ENCODE measurements at places on chromosomes 4 and X.

GRCh38 chr4:108779958-108780357 lies 17.1 kb upstream of the ETNPPL start:
- DNase-seq = no peak

DNA sequence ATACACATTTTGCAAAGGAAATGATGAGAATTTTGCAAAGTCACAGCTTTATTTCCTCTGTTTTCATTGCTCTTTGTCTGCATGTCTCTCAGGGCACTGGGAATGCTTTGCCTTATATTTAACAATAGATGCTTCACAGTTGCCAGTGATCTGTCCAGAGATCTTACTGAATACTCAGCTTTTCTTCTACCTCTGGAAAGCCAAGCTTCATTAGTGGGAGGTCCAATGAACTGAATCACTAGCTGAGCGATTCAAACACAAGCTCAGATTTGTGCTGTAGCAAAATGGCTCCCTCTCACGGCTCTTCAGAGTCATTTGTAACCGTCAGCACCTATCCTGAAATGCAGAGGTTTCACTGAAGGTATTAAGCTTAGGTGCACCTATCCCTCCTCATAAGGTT lies 138.9 kb downstream of the DCLK2 start:
- DNase-seq = peak; percentile 16

GRCh38 chr4:141395246-141395830 lies 174.6 kb downstream of the ZNF330 start:
- DNase-seq = no peak

- DNase-seq = no peak
These were observed 88.9 kb downstream of the RTL5 start for GRCh38 chrX:72042852-72043248.

- peak; percentile 93 for DNase-seq
These were observed 155.1 kb downstream of the SHROOM3 start for GRCh38 chr4:76589872-76590797.

GRCh38 chr4:153375303-153375702 lies 30.8 kb downstream of the MND1 start:
- DNase-seq = no peak

GRCh38 chr4:175646802-175647201 lies 165.3 kb downstream of the GPM6A start:
- no peak for DNase-seq

GRCh38 chr4:56409511-56410090 lies 22.3 kb upstream of the AASDH start:
- no peak for DNase-seq

DNA sequence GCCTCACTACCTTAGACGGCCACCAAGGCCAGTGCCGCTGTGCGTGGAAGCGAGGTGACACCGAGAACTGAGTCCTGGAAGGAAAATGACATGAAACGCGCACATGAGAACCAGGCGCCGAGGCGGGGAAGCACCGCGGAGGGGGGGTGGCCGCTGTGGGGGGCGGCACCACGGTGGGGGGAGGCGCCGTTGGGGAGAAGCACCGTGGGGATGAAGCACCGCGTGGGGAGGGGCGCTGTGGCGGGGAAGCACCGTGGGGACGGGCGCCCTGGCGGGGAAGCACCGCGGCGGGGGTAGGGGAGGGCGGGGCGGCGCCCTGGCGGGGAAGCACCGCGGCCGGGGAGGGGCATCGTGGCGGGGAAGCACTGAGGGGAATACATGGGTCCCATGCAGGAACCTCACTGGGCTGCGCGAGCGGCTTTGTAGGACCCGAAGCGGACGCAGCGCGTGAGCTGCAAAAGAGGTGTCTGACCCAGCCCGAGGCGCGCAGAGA lies 28.0 kb downstream of the PPP2R3B start:
- DNase-seq = no peak

- no peak for DNase-seq
These were observed 20.4 kb upstream of the TBC1D14 start for GRCh38 chr4:6889101-6889735.

DNA sequence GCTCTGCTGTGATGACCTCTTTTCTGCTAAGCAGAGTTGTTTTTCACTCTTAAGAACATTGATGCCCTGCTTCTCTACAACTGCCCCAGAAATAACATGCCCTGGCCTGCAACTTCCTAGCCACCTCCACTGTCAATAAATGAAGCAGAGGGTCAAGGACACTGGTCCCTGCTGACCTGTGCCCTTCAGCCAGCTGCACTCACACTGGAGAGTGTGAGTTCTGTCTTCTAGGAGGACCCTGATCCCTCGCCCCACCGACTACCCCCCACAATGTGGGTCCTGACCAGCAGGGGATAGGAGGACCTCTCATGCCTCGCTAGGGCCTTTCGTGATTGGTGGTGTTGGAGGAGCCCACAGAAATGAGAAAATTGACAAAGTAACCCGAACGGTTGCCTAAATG lies 408.1 kb upstream of the GALNT7 start:
- DNase-seq = no peak

- DNase-seq = no peak
These were observed 95.5 kb downstream of the NSUN7 start for GRCh38 chr4:40845154-40845835.

DNA sequence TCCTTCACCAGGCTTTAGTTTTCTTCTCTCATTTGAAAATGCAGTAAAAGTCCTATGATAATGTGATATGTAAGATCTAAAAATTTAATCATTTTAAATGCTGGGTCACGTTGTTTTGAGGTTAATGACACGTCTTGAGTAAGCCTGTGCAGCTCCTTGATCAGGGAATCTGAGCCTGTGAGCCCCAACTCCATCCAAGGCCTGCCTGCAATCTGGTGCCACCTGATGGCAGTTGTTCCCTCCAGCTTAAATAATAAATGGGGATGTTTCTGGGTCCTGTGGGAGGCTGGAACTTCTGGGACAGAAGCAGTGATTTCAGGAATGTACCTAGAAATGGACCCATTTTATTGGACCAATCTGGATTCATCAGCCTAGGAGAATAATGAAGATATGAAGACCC lies 455.4 kb upstream of the ADGRL3 start:
- peak; percentile 10 for DNase-seq

- no peak for DNase-seq
These were observed 7.9 kb upstream of the SLC25A43 start for GRCh38 chrX:119391279-119391678.

GRCh38 chrX:141941234-141941633 lies 37.5 kb downstream of the MAGEC1 start:
- DNase-seq = no peak

DNA sequence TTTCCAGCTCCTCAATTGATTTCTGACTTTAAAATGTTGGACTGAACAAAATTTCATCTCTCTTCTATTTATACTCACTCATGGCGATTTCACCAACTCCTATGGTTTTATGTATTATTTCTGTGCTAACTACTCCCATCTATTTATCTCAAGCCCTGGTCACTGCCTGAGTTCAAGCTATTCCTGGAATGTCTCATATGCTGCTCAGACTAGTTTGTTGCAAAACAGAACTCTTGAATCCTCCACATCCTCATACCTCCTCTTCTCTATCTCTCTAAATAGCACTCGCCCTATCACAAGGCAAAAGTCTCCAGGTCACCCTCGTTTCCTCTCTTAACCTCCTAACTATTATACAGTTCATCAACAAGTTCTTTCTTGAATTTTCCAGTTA lies 19.0 kb upstream of the DDX60 start:
- no peak for DNase-seq

GRCh38 chr4:37244583-37245390 lies at the start of gene NWD2:
NWD2 (plus strand) TSS chr4:37244743; CDS start chr4:37245068, 325 bp downstream.
- DNase-seq = peak; percentile 58

GRCh38 chr4:3878678-3879077 lies 112.5 kb downstream of the ADRA2C start:
- no peak for DNase-seq

GRCh38 chr4:154164931-154165839 lies 326.4 kb downstream of the DCHS2 start:
- no peak for DNase-seq

DNA sequence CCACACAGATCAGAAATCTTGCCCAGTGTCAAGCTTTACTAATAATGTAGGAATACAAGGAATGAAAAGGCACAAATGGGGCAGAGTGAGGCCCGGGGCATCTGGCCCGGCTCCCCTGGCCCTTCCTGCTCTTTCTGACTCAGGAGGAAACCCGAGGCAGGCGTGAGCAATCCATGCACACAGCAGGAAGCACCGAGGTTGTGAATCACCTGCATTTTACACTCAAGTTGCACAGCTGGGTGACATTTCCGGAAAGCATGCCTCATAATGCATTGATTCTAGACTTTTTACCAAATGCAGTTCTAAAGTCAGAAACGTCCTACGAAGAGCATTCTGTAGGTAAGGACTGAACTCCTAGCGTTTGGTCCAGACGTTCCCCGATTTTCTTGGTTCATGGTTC lies 38.9 kb downstream of the PRIMPOL start:
- peak; percentile 71 for DNase-seq

DNA sequence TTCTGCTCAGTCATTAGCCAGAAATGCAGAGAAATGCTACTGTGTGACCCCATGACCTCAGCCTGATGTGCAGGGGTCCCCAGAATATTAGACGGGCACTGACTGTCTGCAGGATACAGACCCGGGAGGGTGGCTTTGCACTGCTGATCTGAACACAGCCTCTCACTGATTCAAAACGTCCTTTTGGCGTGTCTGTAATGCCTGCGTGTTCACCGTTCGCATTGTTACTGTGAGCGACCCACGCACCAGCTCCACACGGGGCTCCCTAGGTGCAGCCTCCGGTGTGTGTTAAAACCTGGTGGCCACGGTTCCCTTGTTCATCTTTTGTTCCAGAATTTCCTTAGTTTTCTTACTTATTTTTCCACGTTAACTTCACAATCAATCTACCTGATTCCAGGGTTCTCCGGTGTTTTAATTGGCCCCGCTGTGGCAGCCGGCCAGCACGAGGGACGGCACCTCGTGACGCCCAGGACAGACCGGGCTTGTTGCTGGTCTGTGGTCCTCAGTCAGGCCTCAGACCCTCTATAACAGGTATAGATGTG lies 32.0 kb upstream of the SPON2 start:
- DNase-seq = no peak

DNA sequence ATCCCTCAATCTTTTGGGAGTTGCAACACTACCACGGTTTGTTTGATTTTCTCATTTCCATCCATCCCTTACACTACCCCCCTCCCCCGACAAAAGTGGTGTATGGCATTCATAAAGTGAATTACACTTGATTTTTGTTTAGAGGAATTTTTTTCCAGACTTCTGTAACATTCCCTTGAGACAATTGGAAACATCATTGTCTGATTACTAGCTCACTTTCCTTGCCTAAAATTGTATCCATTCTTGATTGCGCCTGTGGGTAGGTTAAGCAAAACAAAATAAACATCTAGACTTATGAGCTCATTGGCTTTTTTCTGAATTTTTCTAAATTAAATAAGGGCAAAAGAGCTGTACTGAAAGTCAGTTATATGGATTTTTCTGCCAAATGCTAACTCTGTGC lies 3.5 kb downstream of the GPC3 start:
- DNase-seq = no peak

GRCh38 chrX:153592091-153592833 lies 6.7 kb downstream of the CCNQ start:
- no peak for DNase-seq

- DNase-seq = no peak
These were observed 1.5 kb upstream of the MSMO1 start for GRCh38 chr4:165325732-165326512.

DNA sequence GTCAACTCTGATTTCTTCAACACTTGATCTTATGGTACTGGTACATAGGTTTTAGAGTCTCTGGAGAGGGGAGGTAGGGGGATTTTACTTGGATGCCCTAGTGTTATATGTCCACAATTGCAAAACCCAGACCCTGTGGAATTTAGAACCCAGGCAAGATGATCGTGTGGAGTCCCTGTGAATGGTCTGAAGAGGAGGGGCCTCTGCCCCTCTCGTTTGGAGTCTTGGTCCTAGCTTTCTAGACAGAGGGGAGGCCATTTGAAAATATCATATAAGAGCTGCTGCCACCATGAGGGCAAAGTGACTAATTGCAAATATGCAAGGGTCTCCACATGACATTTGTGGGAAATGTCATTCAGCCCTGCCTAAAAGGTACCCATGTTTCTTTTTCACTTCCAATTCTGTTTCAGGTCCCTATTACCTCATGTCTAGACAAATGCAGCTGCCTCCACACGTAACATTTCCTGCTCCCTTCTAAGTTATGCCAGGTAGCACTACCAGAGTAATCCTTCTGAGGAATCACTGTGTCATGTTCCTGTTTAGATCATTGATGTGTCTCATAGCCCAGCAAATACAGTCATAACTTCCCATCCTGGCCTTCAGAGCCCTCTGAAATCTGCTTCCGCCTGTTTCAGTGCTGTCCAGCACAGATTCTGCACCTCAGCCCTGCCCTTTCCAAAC lies 126.8 kb downstream of the KLHL8 start:
- peak; percentile 70 for DNase-seq

- no peak for DNase-seq
These were observed 50.5 kb upstream of the GUCY1A1 start for GRCh38 chr4:155616117-155616516.

GRCh38 chr4:180449395-180449956 lies 1793.7 kb upstream of the TENM3 start:
- DNase-seq = peak; percentile 75

DNA sequence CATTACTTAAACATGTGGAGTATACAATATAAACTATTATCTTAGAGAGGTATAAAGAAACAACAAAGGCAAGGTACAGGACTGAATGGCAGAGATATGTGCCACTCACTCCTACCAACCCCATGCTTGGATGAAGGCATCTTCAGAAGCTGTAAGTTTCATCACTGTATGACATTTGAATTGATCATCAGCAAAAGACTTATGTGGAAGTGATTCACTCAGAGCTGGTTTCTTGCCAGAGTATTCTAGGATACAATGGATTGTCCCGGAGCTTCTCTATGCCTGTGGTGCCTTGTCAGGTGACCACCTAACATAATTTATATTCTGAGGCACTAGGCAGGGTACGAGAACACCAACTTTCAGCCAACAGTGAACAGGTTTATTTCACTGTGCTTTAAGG lies 392.2 kb downstream of the PPP1R2C start:
- no peak for DNase-seq

- peak; percentile 56 for DNase-seq
These were observed 21.9 kb downstream of the BMP3 start for GRCh38 chr4:81052119-81053068.

- no peak for DNase-seq
These were observed 240.5 kb upstream of the HS3ST1 start for GRCh38 chr4:11669156-11669555.

GRCh38 chr4:86908251-86908657 lies 16.0 kb upstream of the C4orf36 start:
- no peak for DNase-seq

- no peak for DNase-seq
These were observed 36.9 kb upstream of the PRSS12 start for GRCh38 chr4:118389721-118390120.
